ENCODE measurements at places on chromosomes 13 and 19.

DNA sequence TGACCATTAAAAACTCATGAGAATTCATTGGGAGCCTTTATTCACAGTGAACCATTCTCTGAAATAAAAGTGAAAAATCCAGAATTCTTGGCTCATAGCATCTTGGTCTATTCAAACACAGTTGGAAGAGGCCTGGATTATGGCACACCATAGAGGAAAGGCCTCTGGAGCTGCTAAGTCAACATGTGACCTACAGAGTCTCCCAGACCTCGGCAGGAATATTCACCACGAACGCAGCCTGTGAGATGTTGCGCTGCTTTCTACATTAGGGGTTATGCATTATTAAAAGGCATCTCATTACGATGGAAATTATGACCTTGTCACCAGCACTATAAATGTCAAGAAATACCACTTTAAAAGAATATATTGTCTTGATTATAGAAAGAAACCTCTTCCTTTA is 132.6 kb downstream of the EFNB2 start:
- DNase-seq, result no peak

DNA sequence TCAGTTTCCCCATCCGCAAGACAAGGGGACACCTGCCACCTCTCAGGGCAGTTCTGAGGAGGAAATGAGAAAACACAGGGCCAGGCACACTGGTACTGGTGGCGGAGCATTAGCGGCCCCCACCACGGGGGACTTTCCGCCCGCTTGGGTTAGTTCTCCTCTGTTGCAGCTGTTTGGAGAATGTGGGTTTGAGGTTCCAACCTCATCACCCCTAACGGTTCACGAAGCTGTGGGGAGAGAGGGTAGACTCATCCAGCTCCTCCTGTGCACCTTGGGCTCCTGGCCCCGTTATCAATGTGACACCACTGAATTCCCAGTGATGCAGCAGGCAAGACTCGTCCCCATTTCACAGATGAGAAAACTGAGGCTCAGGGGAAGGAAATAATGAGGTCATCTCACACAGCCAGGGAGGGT is 10.3 kb downstream of the PTPRS start:
- DNase-seq, result no peak

GRCh38 chr19:13539332-13539731 is 33.1 kb upstream of the CACNA1A start:
- no peak for DNase-seq

GRCh38 chr13:36789061-36789460 is 30.0 kb upstream of the RFXAP start:
- DNase-seq, result no peak

- no peak for DNase-seq
These were observed 291.9 kb downstream of the PCDH20 start for GRCh38 chr13:61123538-61124289.
